Stimulated activated CD8-positive, alpha-beta memory T cell treated with anti-CD3 and anti-CD28 coated beads, Interleukin-4, amount 100 ng/mL, for 24 hours (primary cell): ENCODE measurements at places on chromosomes 2 and 18.

- no peak for DNase-seq
Observed at GRCh38 chr2:172227719-172228118, 125.0 kb upstream of the DLX2 start.

DNA sequence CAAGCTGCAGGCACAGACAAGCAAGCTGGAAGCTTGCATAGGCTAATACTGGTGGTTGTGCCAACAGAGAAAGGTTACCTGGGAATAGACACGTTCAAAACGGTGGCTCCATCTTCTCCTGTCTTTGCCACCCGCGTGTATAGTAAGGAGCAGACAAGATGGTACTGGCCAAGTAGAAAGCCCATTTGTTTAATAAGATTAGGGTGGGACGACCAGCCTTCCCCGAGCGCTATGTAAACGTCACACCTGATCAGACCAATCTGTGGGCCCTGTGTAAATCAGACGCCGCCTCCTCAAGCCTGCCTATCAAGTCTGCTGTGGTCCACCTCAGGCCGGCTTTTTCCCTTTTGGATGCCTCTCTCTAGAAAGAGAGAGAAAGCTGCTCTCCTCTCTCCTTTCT, 189.2 kb downstream of the LAMA1 start:
- DNase-seq, result no peak

- DNase-seq, result no peak
Observed at GRCh38 chr2:9473308-9473984, 905 bp upstream of the IAH1 start.

DNA sequence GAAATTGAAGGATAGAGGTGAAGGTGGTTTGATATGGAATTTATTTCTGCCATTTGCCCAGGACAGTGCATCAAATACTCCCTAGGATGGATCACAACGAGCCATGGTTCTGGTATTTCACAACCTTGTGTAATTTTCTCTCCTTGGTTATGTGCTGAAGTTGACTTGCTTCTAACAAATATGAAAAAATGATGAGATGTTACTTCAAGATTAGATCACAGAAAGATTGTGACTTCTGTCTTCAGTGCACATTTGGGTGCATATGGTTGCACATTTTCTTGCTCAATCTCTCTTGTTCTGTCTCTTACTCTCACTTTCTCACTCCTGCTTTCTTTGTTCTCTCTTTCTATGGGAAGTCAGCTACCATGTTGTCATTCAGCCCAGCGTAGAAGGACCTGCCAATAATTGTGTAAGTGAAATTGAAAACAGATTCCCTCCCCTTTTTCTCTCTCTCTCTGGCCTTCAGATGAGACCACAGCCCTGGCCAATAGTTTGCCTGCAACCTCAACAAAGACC, 104.6 kb upstream of the RMDN2 start:
- no peak for DNase-seq

- DNase-seq, result no peak
Observed at GRCh38 chr2:30098266-30099005, 48.4 kb upstream of the YPEL5 start.

DNA sequence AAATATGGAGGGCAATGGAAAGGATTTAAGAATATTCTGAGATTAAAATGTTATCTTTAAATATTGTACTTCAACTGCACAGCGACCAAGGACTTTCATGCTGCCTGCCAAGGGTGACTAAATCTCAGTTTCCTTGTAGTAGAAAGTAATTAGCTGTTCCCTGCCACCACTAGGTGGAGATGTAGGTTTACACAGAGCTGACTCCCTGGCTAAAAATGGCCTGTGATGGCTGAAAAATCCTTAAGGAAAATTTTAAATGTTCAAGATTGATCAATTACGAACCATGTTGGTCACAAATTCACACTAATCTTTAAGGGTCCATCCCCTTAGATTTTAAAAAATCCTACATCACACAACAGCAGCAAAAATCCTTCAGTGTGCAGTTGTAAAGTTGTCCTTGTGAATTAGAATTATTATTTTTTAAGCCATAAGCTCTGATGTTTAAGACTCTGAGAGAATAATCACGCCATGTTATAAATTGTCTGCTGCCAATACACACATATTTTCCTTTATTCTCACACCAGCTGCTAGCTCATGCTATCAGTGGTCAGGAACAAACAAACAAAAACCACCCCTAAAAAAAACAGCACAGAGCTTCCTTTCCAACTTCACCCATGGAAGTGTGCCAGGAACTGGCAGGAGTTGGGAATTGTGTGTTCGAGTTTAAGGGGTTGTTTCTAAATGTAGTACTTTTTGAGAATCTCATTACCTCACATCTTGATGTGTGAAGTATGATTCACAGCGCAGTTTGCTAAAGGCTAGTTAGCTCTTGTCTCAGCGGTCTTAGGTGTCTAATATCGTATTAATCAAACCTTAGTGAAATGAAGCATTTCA, 399.8 kb downstream of the TMEM182 start:
- no peak for DNase-seq

GRCh38 chr18:33201509-33201926, 239.0 kb downstream of the CCDC178 start:
- DNase-seq, result no peak

GRCh38 chr18:45954070-45954934, 12.8 kb downstream of the EPG5 start:
- DNase-seq, result no peak

DNA sequence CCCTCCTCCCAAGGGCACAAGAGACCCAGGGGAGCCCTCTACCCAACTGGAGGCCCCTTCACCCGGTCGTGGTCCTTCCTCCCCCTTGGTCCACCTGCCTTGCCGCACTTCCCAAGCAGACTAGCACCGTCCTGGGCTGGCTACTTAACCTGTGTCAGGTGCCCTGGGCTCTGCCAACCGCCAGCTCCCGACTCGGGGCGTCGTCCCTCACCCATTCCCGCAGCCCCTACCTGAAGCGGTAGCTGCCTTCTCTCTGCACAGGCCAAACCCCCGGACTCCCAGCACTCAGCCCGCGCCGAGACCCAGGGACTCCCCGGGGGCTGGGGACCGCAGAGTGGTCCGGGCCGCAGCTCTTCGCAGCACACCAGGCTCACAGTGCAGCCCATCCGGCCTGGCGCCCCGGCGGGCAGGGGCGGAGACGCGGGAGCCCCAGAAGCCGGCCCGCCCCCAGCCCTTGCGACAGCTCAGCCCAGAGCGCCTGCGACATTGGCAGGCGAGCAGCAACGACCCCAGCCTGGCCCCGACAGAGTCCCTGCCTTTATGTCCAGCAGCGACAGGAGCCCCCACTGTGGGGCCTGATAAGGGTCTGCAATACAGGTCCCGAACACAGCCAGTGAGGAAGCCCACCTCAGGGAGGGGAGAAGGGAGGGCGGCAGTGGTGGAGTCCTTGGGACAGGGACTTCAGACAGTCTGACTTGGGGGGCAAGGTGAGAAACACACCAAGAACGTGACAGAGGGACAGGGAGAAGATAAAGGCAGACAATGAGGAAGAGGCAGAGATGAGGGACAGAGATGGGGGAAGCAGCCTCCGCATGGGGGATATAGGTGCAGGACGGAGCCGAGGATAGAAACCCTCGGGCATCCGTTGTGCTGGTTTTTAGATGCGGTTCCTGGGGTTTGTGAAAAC, 31.0 kb upstream of the TNS1 start:
- no peak for DNase-seq

DNA sequence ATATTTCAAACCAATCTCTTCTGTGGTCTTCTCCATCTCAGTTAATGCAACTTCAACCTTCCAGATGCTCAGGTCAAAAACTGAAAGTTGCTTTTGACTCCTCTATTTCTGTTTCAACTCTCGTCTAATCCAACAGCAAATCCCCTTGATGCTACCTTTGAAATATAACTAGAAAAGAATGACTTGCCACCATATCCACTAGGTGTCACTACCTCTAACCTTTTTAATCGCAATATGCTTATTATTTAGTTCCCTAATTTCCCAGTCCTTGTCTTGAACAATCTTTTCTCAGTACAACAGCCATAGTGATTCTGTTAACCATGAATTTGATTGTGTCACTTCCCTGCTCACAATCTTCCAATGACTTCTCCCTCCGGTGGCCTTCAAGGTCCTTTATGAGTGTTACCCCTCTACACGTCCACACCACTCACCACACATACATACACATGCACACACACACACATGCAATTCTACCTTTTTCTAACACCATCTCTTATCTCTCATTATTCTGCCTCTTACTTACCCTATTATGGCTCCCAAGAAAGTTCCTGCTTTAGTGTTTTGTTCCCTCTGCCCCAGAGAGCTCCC, 245.5 kb upstream of the KCNJ3 start:
- DNase-seq, result no peak

GRCh38 chr2:127045792-127046501, 61.0 kb downstream of the BIN1 start:
- DNase-seq, result no peak

GRCh38 chr18:76545433-76546087, 50.5 kb upstream of the ZNF516 start:
- DNase-seq, result no peak

DNA sequence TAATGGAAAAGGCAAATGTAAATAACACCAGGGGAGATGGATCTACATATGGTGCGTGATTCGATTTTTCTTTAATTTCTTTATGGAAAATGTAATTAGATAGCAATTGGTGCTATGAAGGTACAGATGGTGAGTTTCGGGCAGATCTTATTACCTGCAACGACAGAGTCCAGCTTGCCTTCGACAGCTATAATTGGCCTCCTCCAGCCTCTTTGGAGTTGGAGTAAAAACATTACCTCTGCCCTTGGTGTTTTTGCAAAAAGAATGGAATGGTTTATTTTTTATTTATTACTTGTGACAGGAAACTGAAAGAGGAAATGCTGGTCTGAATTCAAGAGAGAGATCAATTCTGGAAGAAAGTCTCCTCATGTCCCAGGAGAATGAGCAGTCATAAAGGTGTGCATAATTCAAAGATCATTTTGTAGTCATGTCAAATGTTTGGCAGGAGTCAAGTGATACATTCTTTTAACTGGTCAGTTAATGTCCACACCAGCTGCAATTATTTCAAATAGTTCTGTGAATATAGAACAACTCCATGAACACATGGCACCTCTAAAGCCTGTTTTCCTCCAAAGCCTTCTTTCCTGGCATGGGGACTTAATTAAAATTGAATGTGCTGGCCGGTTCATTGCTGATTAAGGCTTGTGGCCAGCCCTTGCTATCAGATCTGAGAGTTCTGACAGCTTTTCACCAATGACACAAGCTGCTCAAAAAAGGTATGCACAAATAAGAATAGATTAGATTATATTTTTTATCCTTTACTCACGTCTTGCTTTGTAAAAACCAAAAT, 46.9 kb upstream of the KCNH7 start:
- DNase-seq, result no peak

DNA sequence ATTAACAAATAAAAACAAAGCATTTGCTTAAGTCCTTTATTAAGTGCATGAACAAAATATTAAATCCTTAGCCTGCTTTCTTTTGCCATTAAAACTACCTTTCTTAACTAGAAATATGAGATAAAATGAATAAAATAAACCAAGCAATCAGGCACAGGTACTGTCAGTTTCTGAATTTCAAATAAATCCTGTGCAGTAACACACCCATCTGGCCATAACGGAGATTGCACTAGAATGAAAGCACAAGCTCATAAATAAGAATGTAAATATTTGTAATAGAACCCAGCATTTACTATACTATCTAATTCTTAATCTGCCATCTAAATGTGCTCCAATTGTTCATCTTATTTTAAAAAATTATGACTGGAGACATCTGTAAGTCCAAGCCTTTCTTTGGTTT, 31.9 kb downstream of the PRKRA start:
- no peak for DNase-seq

DNA sequence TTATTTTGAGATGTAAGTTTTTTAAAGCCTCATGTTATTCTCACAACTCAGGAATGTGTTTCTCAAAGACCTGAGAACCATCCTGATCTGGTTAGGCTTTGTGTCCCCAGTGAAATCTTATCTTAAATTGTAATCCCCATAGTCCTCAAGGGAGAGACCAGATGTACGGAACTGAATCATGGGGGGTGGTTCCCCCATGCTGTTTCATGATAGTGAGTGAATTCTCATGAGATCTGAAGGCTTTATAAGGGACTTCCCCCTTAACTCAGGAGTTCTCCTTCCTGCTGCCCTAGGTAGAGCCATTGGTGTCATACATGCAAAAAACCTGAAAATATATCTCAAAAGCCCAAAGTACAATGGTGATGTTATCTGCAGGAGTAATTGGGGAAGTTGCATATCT, 836.7 kb downstream of the CBLN2 start:
- DNase-seq, result no peak

GRCh38 chr2:7719876-7720275, 802.7 kb downstream of the RNF144A start:
- no peak for DNase-seq

DNA sequence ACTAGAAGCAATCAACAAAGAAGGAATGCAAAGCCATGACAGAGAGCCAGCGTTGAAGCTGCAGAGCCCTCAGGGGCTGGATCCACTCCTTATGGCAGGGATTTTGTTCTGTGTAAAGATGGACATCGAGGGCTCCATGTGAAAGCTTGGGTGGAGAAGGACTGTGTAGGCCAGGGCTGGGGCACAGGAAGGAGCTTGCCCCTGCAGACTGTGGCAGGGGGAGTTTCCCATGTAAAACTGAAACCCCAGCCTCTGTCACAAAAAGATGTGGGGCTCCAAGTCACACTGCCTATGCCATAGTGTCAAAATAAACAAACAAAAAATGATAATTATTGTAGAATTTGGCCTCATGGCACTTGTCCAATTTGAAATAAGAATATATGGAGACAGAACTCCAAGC, 408.7 kb upstream of the HS6ST1 start:
- DNase-seq, result no peak

DNA sequence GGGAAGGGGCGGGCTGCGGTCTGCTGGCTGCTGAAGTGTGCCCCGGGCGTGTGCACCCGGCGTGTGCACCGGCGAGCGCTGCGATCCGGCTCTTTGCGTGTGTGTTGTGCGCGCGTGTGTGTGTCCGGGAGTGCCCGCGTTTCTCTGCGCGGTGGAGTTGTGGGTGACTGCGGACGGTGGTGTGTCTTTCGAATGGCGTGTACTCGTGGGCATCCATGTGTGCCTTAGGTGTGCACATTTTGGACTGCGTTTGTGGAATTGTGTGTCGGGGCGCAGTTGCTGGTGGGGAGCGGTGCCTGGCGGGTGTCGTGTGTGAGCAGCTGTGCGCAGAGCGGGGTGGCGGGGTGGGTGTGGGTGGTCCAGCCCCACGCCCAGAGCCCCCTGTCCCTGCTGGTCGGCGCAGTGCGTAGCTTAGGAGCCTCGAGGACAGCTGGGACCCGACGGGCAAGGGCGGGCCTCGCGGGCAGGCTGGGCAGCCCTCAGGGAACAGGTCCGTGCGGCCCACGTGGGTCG, 533 bp downstream of the HPCAL1 start:
- no peak for DNase-seq

- DNase-seq, result no peak
Observed at GRCh38 chr2:191804766-191805165, 42.1 kb downstream of the CAVIN2 start.

DNA sequence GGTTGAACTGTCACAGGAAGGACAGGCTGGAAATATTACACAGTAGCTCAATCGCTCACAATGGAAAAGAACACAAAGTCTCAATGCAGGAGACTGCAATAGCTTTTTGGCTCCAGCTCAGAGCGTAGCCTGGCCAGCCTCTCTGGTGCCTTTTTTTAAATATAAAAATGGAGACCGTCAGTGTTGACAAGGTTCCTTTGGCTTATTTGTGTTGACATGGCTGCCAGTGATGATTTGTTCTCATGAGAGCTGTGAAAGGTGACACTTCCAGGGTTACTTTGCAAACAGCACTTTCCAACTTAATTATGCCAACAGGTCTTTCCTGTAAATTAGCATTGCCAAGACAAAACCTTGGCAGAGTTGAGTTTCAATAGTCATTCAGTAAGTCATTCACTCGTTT, 70.8 kb downstream of the KCNE4 start:
- DNase-seq, result no peak
